ENCODE measurements at places on chromosomes 5 and 9. TPM values are rescaled to one million over a fixed set of nuclear protein-coding genes. Genes with fewer than 3 reads are reported as not detected.

Gene PCDHGA4
- total RNA-seq = 1.8 TPM

DNA sequence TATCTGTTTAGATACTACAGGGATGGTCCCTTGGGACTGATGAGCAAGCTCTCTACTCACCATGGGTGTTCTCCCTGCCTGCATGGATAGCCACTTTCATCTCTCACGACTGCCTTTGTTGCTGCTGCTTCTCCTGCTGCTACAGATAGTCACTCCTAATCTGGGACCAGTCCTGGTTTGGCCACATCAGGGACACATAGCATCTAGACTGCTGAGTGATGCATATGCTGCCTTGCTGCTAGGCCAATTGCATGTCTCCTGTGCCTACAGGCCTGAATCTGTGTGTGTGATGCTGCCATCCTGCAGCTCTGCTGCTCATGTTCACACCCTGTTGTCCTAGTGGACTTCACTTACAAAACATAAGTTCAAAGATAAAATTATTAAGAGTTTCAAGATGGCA is 297.1 kb downstream of the HCN1 start:
- no peak overlapping the region for H3K4me3 ChIP-seq
- DNase-seq = no peak
- no peak overlapping the region for H3K27ac ChIP-seq
- H3K4me1 ChIP-seq = no peaks in the 10 kb centered on the region
- H3K36me3 ChIP-seq = no peaks in the 10 kb centered on the region

DNA sequence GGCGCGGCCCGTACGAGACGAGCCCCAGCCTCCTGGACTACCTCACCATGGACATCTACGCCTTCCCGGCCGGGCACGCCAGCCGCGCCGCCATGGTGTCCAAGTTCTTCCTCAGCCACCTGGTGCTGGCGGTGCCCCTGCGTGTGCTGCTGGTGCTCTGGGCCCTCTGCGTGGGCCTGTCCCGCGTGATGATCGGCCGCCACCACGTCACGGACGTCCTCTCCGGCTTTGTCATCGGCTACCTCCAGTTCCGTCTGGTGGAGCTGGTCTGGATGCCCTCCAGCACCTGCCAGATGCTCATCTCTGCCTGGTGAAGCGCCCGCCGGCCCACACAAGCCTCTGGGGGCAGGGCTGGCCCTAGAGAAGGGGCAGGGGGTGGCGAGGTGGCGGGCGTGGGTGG is 18.5 kb downstream of the PLPP7 start:
- H3K4me1 ChIP-seq = no peaks in the 10 kb centered on the region
- H3K4me3 ChIP-seq = no peak overlapping the region
- no peaks in the 10 kb centered on the region for H3K36me3 ChIP-seq

GRCh38 chr9:127014216-127014909 is 99.8 kb downstream of the RALGPS1 start:
- no peak overlapping the region for H3K27ac ChIP-seq
- no peak for DNase-seq
- H3K36me3 ChIP-seq = no peaks in the 10 kb centered on the region
- H3K4me3 ChIP-seq = no peak overlapping the region
- H3K4me1 ChIP-seq = no peaks in the 10 kb centered on the region

Gene HAPLN1
- total RNA-seq = not detected

Gene TENT4A
- total RNA-seq = 12.6 TPM

Gene NTNG2
- total RNA-seq = 0.12 TPM

Gene TIMD4
- total RNA-seq = 0.31 TPM

GRCh38 chr5:11902201-11902619 is 2.0 kb downstream of the CTNND2 start:
- DNase-seq = no peak
- no peaks in the 10 kb centered on the region for H3K36me3 ChIP-seq
- H3K27ac ChIP-seq = no peak overlapping the region
- no peak overlapping the region for H3K4me3 ChIP-seq
- peaks cover 8% of the 10 kb centered on the region for H3K27me3 ChIP-seq
- H3K4me1 ChIP-seq = no peaks in the 10 kb centered on the region

Gene IL17B
- total RNA-seq = not detected

DNA sequence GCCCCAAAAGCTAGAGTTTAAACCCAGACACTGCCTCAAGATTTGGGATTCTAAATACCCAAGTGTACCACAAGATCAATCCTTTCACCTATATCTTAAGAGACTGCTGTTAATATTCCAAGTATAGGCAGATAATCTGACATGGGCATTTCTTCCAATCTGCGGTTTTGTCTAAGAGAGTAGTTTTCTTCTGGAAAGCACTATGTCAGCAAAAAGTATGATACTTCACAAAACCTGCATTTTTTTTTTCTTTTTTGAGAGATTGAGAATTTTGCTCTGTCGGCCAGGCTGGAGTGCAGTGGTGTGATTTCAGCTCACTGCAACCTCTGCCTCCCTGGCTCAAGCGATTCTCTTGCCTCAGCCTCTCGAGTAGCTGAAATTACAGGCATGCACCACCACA is 190.7 kb upstream of the TYRP1 start:
- DNase-seq = no peak
- no peak overlapping the region for H3K27ac ChIP-seq
- H3K36me3 ChIP-seq = no peaks in the 10 kb centered on the region
- H3K4me1 ChIP-seq = no peaks in the 10 kb centered on the region
- no peaks in the 10 kb centered on the region for H3K27me3 ChIP-seq

- H3K36me3 ChIP-seq = no peaks in the 10 kb centered on the region
- no peak overlapping the region for H3K27ac ChIP-seq
- no peaks in the 10 kb centered on the region for H3K27me3 ChIP-seq
- H3K4me1 ChIP-seq = no peaks in the 10 kb centered on the region
- DNase-seq = no peak
These were observed 43.1 kb upstream of the DMRT3 start for GRCh38 chr9:933356-933755.

Gene PTGR1
- 997 TPM for total RNA-seq

GRCh38 chr5:115098041-115098702 is 71.5 kb downstream of the TRIM36 start:
- no peaks in the 10 kb centered on the region for H3K27me3 ChIP-seq
- DNase-seq = no peak
- H3K36me3 ChIP-seq = no peaks in the 10 kb centered on the region
- no peak overlapping the region for H3K27ac ChIP-seq
- H3K4me1 ChIP-seq = no peaks in the 10 kb centered on the region

Gene C5orf58
- total RNA-seq = not detected

DNA sequence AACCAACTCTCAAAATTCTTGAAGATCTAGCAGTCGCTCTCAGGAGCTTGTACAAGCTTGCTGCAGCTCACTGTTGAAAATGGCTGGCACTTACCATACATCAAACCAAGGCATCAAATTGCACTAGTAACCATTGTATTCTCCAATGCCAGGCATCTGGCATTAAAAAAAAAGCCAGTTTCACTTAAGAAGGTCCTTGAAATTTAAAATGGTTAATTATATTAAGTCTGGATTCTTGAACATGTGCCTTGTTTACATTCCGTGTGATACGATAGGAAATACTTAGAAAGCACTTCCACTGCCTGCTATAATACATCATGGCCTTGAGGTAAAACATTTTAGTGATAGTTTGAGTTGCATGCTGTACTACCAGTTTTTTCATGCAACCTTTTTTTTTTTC is 300.7 kb downstream of the KDM4C start:
- no peaks in the 10 kb centered on the region for H3K27me3 ChIP-seq
- no peak overlapping the region for H3K4me3 ChIP-seq
- no peak overlapping the region for H3K27ac ChIP-seq
- H3K4me1 ChIP-seq = no peaks in the 10 kb centered on the region
- no peaks in the 10 kb centered on the region for H3K36me3 ChIP-seq
- no peak for DNase-seq

DNA sequence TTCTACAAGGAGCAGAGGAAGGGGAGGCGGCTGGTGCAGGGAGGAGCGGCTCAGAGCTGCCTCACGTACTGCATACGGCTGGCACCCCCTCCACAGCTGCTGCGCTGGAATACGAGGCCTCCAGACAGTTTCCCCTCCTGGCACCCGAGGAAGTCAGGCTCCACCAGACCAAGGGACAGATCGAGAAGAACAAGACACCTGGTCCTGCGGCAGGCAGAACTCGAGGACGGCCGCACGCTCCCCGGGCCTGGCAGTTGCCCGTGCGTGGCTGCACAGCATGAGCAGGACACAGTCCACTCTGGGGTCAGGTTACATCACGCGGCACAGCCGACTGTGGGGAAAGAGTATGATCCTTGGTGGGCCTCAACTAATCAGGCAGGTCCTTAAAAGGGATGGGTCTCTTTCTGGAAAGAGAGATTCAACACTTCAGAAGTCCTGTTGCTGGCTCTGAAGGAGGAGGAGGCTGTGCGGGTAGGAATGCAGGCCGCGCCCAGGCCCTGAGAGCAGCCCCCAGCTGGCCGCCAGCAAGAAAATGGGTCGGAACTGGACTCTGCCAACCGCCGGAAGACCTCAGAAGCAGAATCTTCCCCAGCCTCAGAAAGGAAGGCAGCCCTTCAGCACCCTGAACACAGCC is 11.6 kb downstream of the UBAC1 start:
- no peak overlapping the region for H3K27ac ChIP-seq
- no peaks in the 10 kb centered on the region for H3K4me1 ChIP-seq
- no peak overlapping the region for H3K4me3 ChIP-seq
- no peaks in the 10 kb centered on the region for H3K27me3 ChIP-seq
- peaks cover 30% of the 10 kb centered on the region for H3K36me3 ChIP-seq
- DNase-seq = no peak

Gene IFNA5
- not detected for total RNA-seq

GRCh38 chr5:134131165-134131564 is 16.7 kb downstream of the TCF7 start:
- no peaks in the 10 kb centered on the region for H3K4me1 ChIP-seq
- no peak overlapping the region for H3K27ac ChIP-seq
- no peak overlapping the region for H3K4me3 ChIP-seq
- DNase-seq = no peak
- H3K27me3 ChIP-seq = no peaks in the 10 kb centered on the region
- H3K36me3 ChIP-seq = no peaks in the 10 kb centered on the region

GRCh38 chr9:79023134-79023580 is 548.6 kb upstream of the TLE4 start:
- no peak for DNase-seq
- H3K27ac ChIP-seq = no peak overlapping the region
- H3K27me3 ChIP-seq = no peaks in the 10 kb centered on the region
- H3K4me3 ChIP-seq = no peak overlapping the region
- no peaks in the 10 kb centered on the region for H3K36me3 ChIP-seq

DNA sequence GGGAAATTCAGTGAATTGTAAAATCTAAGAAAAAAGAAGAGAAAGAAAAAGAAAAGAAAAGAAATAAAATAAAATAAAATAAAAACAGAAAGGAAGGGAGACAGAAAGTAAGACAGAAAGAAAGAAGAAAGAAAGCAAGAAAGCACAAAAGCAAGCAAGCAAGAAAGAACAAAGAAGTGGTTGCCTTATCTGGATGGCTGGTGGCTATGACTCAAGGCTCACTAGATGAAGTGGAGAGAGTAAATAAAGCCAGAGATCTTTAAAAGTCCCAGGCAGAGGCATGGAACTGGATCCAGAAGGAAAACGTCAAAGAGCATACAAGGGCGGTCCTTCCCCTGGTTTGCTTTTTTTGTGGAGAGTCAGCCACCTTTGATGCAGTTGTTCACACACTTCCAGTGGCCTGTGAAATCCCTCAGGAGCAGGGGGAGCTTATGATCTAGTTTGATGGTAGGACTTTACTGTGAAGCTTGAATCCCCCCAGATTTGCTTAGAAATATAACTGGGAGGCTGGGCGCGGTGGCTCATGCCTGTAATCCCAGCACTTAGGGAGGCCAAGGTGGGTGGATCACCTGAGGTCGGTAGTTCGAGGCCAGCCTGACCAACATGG is 176.7 kb upstream of the HMHB1 start:
- no peaks in the 10 kb centered on the region for H3K4me1 ChIP-seq
- H3K36me3 ChIP-seq = no peaks in the 10 kb centered on the region
- no peak for DNase-seq
- H3K4me3 ChIP-seq = no peak overlapping the region
- no peaks in the 10 kb centered on the region for H3K27me3 ChIP-seq
- no peak overlapping the region for H3K27ac ChIP-seq

Gene TBC1D9B
- total RNA-seq = 58.7 TPM

GRCh38 chr9:32926911-32927310 is 74.5 kb downstream of the APTX start:
- no peaks in the 10 kb centered on the region for H3K27me3 ChIP-seq
- no peak for DNase-seq
- no peaks in the 10 kb centered on the region for H3K4me1 ChIP-seq
